ENCODE measurements at places on chromosomes 13 and 19. TPM values are rescaled to one million over a fixed set of nuclear protein-coding genes. Genes with fewer than 3 reads are reported as not detected.

The POU2F2 gene
- total RNA-seq = 0.08 TPM

The PNMA8A gene
- 0.94 TPM for total RNA-seq

The CD22 gene
- total RNA-seq = 0.70 TPM

The KIR2DL1 gene
- not detected for total RNA-seq

The CYP2A7 gene
- total RNA-seq = not detected

The TNFSF13B gene
- 0.60 TPM for total RNA-seq

The RASAL3 gene
- total RNA-seq = not detected

The CATSPERD gene
- total RNA-seq = not detected

The FFAR3 gene
- total RNA-seq = not detected

The TTC9B gene
- not detected for total RNA-seq

The C19orf85 gene
- not detected for total RNA-seq

The ZNF20 gene
- 4.5 TPM for total RNA-seq

The ZNF565 gene
- total RNA-seq = 10.2 TPM

The ZNF700 gene
- 4.4 TPM for total RNA-seq

The JAK3 gene
- total RNA-seq = 1.3 TPM

The CYP4F3 gene
- not detected for total RNA-seq

The LGALS7 gene
- total RNA-seq = not detected

The ZSCAN4 gene
- total RNA-seq = not detected

The LILRB2 gene
- not detected for total RNA-seq

The MEIS3 gene
- 48.6 TPM for total RNA-seq

The OR4F17 gene
- not detected for total RNA-seq

The EPS8L1 gene
- not detected for total RNA-seq

The SLC6A16 gene
- not detected for total RNA-seq

The LILRA2 gene
- not detected for total RNA-seq

The LILRB5 gene
- not detected for total RNA-seq

The CCL25 gene
- not detected for total RNA-seq

The FUT1 gene
- under 0.01 TPM for total RNA-seq

The ZNF136 gene
- total RNA-seq = 4.8 TPM

The ZNF729 gene
- not detected for total RNA-seq

The CTXN1 gene
- total RNA-seq = 2.8 TPM

The CNFN gene
- not detected for total RNA-seq

The DNAJC15 gene
- 17.0 TPM for total RNA-seq

The HSD11B1L gene
- 11.3 TPM for total RNA-seq

The STAP2 gene
- 2.8 TPM for total RNA-seq

The ZNF586 gene
- total RNA-seq = 12.6 TPM
